Activated CD8-positive, alpha-beta memory T cell treated with anti-CD3 and anti-CD28 coated beads, Interleukin-2, amount 10 ng/mL, durations not matched to agents 7 days and 5 days (primary cell): ENCODE measurements at places on chromosomes 11 and 22.

- peaks cover 10% of the 10 kb centered on the region for H3K36me3 ChIP-seq
- H3K27ac ChIP-seq = peak overlapping the region; percentile 75
- no peak for DNase-seq
- peak overlapping the region; percentile 84 for H3K4me3 ChIP-seq
These were observed 1.6 kb downstream of the SESN3 start for GRCh38 chr11:95229199-95229992.

- no peak overlapping the region for H3K4me3 ChIP-seq
- peaks cover 3% of the 10 kb centered on the region for H3K27me3 ChIP-seq
- H3K4me1 ChIP-seq = peaks cover 7% of the 10 kb centered on the region
- H3K36me3 ChIP-seq = no peaks in the 10 kb centered on the region
These were observed 37.2 kb upstream of the RAG2 start for GRCh38 chr11:36635066-36635862.

GRCh38 chr11:86192519-86193257 lies 51.9 kb upstream of the EED start:
- H3K4me3 ChIP-seq = peak overlapping the region; percentile 70
- DNase-seq = no peak
- peaks cover 8% of the 10 kb centered on the region for H3K36me3 ChIP-seq

- no peak overlapping the region for H3K27ac ChIP-seq
- H3K4me3 ChIP-seq = no peak overlapping the region
- no peak for DNase-seq
- no peaks in the 10 kb centered on the region for H3K27me3 ChIP-seq
These were observed 37.3 kb upstream of the TECTA start for GRCh38 chr11:121063728-121064127.

DNA sequence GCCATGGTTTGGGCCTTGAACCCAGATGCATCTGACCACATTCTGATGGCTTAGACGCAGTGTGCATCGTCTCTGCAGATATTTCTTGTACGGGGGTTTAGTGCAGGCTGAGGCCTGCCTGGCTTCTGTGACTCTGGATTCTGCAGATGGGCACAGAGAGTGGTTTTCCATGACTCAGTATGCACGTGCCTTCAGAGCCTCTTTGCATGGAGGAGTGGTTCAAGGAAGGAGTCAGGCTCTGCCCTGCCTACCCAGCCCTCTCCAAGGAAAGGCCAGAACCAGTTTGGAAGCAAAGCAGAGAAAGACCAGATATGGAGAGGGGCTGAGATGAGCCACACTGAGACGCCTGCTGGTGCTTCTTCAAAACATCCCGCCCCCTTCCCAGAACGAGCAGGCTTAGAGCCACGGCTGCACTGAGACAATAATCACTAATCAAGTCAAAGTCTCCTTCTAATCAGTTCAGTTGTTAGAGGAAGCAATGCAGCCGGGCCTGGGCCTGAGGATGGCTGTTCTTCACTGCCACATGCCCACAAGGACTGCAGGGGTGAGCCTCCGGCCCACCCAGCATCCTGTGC lies 308.9 kb downstream of the NXPE2 start:
- H3K27me3 ChIP-seq = no peaks in the 10 kb centered on the region
- H3K36me3 ChIP-seq = no peaks in the 10 kb centered on the region
- no peak for DNase-seq
- H3K4me1 ChIP-seq = no peaks in the 10 kb centered on the region
- no peak overlapping the region for H3K27ac ChIP-seq
- H3K4me3 ChIP-seq = no peak overlapping the region

- H3K27me3 ChIP-seq = peaks cover 3% of the 10 kb centered on the region
- peaks cover 8% of the 10 kb centered on the region for H3K4me1 ChIP-seq
- H3K27ac ChIP-seq = no peak overlapping the region
- H3K4me3 ChIP-seq = no peak overlapping the region
- H3K36me3 ChIP-seq = no peaks in the 10 kb centered on the region
These were observed 99.8 kb downstream of the CEP164 start for GRCh38 chr11:117427356-117427874.

DNA sequence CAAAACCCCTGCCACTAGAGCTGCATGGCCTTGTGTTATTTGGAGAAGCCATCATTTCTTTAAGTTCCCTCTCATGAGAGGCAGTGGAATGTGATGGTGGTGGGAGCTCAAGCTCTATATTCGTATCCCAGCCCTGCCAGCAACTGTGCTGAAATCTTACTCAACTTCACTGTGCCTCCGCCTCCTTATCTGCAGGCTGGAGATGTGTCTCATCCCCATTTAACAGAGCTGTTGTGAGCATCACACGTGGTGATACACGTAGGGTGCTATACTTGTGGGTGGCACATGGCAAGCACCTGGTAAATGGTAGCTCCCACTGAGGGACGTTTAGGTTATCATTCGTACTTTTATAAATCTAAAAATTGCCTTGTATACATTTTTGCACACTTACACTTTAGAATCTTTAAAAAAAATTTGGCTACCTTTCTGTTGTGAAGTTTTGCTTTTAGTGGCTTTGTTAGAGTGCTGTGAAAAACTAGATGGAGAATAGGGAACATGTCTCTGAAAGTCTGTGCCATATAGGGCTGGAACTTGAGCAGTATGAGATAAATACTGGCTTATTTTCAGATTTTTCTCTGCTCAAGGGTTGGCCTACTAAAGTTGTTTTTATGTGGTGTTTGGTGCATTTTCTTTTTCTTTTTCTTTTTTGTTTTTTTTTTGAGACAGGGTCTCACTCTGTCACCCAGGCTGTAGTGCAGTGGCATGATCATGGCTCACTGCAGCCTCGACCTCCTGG lies 23.2 kb downstream of the TNRC6B start:
- no peak overlapping the region for H3K4me3 ChIP-seq
- no peaks in the 10 kb centered on the region for H3K27me3 ChIP-seq
- H3K27ac ChIP-seq = no peak overlapping the region
- peaks cover 59% of the 10 kb centered on the region for H3K4me1 ChIP-seq
- peaks cover 6% of the 10 kb centered on the region for H3K36me3 ChIP-seq
- no peak for DNase-seq

DNA sequence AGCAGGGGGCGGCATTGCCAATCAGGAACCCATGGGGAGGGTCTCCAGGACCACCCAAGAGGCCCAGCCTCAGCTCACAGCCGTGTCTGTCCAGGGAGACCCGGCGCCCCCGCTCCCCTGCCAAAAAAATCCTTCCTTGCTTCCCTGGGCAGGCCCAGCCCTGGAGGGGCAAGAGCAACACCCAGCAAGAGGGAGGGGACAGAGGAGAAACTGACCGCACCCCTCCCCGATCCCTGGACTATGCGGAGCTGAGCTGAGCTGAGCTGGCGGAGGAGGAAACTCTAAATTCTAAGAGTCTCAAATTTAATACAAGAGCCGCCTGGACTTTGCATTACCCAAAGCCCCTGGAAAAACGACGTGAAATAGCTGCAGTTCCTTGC lies 52.0 kb upstream of the SHISAL1 start:
- H3K36me3 ChIP-seq = no peaks in the 10 kb centered on the region
- H3K4me3 ChIP-seq = no peak overlapping the region
- no peaks in the 10 kb centered on the region for H3K4me1 ChIP-seq
- no peak for DNase-seq
- H3K27ac ChIP-seq = no peak overlapping the region
- no peaks in the 10 kb centered on the region for H3K27me3 ChIP-seq

DNA sequence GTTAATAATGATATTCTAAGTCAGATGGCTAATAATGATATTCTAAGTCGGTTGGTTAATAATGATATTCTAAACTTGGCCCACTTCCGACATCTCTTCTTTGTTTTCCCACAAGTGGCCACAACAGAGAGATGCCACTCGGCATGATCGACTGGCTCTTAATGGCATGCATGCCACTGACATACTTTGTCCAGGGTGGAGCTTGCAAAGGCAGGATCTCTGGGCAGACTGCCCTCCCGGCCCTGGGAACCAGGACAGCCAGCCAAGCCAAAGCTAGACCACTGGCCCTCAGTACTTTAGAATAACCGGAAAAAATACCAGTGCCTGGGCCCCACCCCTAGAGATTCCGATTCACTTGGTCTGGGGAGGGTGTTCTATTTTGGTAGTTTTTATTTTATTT lies 78.1 kb downstream of the KIAA1671 start:
- DNase-seq = no peak
- H3K4me3 ChIP-seq = no peak overlapping the region
- H3K27me3 ChIP-seq = peaks cover 13% of the 10 kb centered on the region
- no peak overlapping the region for H3K27ac ChIP-seq
- H3K4me1 ChIP-seq = peaks cover 29% of the 10 kb centered on the region

GRCh38 chr11:68843703-68844312 lies 2.1 kb upstream of the CPT1A start:
- peak overlapping the region; percentile 88 for H3K4me3 ChIP-seq
- DNase-seq = peak; percentile 82
- H3K27ac ChIP-seq = peak overlapping the region; percentile 92
- H3K36me3 ChIP-seq = peaks cover 2% of the 10 kb centered on the region
- H3K4me1 ChIP-seq = peaks cover 28% of the 10 kb centered on the region
- peaks cover 9% of the 10 kb centered on the region for H3K27me3 ChIP-seq

- peak; percentile 56 for DNase-seq
- H3K4me3 ChIP-seq = no peak overlapping the region
- no peaks in the 10 kb centered on the region for H3K4me1 ChIP-seq
These were observed 52.2 kb downstream of the C22orf42 start for GRCh38 chr22:32106930-32107329.

GRCh38 chr11:19307498-19307897 lies 66.8 kb upstream of the E2F8 start:
- no peak overlapping the region for H3K4me3 ChIP-seq
- DNase-seq = no peak
- no peak overlapping the region for H3K27ac ChIP-seq
- peaks cover 12% of the 10 kb centered on the region for H3K27me3 ChIP-seq

DNA sequence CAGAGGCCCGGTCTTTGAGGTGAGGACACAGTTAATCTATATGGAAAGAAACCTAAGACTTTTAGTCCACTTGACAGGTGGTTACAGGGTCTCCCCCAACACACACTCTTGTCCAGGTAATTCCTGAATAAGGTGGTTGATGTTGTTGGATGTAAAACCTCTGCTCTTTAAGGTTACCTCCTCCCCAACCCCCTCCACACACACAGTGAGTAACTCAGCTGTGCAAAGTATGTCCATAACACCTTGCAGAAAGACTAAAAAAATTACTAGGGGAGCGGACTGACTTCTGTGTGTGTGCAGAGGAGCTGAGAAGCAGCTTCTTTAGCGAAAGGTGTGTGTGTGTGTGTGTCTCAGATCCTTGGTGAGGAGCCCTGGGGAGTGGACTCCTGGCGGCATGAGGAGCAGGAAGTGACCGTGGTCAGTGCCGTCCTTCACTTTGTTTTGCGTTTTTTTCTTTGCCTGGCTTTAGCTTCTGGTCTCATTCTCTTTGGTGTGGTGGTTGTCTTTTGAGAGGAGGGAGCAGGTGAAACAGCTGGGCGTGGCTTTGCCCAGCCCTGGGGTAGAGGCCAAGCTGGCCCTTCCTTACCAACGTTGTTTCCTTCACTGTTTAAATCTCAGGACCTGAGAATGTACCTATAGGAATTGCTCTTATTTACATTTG lies 1.7 kb downstream of the ZBED4 start:
- H3K36me3 ChIP-seq = peaks cover 6% of the 10 kb centered on the region
- DNase-seq = no peak
- peaks cover 50% of the 10 kb centered on the region for H3K4me1 ChIP-seq

GRCh38 chr11:109486129-109486528 lies 64.1 kb downstream of the C11orf87 start:
- no peak overlapping the region for H3K4me3 ChIP-seq
- no peak overlapping the region for H3K27ac ChIP-seq

DNA sequence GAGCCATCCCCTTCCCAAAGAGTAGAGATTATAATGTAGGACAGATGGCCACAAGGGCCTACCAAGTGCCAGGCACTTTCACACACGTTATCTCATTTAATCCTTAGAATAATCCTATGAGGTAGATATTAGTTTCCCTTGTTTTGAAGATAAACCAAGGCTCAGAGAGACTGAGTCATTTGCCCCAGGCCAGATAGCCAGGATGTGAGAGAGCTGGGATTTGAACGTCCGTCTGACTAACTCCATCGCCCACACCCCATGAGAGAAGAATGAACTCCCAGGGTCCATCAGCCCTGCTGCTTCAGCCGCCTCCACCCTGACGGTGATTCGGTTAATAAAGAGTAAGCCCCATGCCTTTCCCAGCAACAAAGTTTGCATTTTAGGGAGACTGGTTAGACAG lies 10.7 kb downstream of the PRG3 start:
- H3K27me3 ChIP-seq = no peaks in the 10 kb centered on the region
- no peak for DNase-seq
- H3K36me3 ChIP-seq = no peaks in the 10 kb centered on the region

DNA sequence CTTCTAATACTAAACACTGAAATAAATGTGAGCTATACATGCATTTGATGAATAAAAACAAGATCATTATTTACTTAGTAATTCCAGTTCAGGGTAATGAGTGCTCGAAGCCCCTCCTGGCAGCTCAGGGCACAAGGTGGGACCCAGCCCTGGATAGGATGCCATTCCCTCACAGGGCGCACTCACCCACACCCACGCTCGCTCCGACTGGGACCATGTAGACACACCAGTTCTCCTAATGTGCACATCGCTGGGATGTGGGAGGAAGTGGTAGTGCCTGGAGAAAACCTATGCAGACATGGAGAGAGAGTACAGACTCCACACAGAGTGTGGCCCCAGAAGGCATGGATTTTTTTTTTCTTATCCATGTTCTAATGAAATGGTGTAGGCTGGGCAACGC lies 44.5 kb upstream of the RASSF10 start:
- no peak overlapping the region for H3K4me3 ChIP-seq
- DNase-seq = no peak
- no peaks in the 10 kb centered on the region for H3K36me3 ChIP-seq
- peaks cover 3% of the 10 kb centered on the region for H3K4me1 ChIP-seq
- H3K27me3 ChIP-seq = peaks cover 34% of the 10 kb centered on the region

DNA sequence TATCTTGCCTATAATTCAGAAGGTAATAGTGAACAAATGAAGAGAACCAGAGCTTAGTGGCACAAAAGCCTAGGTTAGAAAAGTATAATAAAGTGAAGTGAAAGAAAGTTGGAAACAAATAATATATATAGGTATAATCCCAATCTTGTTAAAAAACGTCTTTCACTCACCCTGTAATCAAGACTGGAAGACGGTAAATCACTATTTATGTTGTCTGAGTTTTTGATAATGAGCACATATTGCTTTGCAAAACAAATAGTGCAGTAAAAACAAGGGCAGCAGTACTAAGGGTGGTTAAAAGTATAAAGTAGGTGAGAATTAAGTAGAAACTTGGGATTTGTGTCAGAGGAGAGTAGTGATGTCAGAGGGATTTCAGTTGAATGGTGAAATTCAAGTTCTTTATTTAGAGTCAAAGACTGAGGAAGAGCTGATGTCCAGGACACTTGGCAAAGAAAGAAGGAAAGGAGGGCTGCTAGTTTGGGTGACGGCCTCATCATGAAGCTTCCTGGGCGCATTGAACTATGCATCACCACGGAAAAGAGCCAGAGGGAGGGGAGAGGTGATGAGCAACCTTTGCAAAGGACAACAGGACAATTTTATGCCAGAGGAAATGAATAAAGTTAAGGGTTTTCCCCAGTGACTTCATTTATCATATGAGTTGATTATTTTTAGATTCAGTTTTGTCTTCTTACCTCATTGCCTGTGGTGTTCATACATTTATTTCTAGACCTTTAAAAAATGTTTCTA lies 11.4 kb downstream of the NCAM1 start:
- H3K4me3 ChIP-seq = no peak overlapping the region
- DNase-seq = no peak
- H3K27ac ChIP-seq = no peak overlapping the region
- H3K4me1 ChIP-seq = peaks cover 8% of the 10 kb centered on the region
- no peaks in the 10 kb centered on the region for H3K36me3 ChIP-seq

GRCh38 chr11:95093548-95093947 lies 3.9 kb downstream of the ENDOD1 start:
- peak; percentile 47 for DNase-seq
- H3K36me3 ChIP-seq = peaks cover 43% of the 10 kb centered on the region
- peak overlapping the region; percentile 69 for H3K4me3 ChIP-seq
- peak overlapping the region; percentile 92 for H3K27ac ChIP-seq
- no peaks in the 10 kb centered on the region for H3K27me3 ChIP-seq

GRCh38 chr11:45051621-45052020 lies 94.8 kb upstream of the PRDM11 start:
- H3K36me3 ChIP-seq = no peaks in the 10 kb centered on the region
- no peak overlapping the region for H3K27ac ChIP-seq
- no peaks in the 10 kb centered on the region for H3K27me3 ChIP-seq
- no peak for DNase-seq
- H3K4me1 ChIP-seq = no peaks in the 10 kb centered on the region
